Keratinocyte (primary cell): ENCODE measurements at places on chromosomes 5 and 9. TPM values are rescaled to one million over a fixed set of nuclear protein-coding genes. Genes with fewer than 3 reads are reported as not detected.

- DNase-seq = peak; percentile 13
Measured at GRCh38 chr5:150410524-150411244, 2.0 kb downstream of the CD74 start.

The HK3 gene
- polyA plus RNA-seq = not detected in 3 replicates

GRCh38 chr5:74392711-74393351 is 247.7 kb downstream of the ENC1 start:
- no peak for DNase-seq

GRCh38 chr9:127569886-127570401 is 42.1 kb upstream of the STXBP1 start:
- DNase-seq = no peak

The PDLIM4 gene
- polyA plus RNA-seq = 38.3 to 81.8 TPM (median 79.3 TPM) in 3 replicates

DNA sequence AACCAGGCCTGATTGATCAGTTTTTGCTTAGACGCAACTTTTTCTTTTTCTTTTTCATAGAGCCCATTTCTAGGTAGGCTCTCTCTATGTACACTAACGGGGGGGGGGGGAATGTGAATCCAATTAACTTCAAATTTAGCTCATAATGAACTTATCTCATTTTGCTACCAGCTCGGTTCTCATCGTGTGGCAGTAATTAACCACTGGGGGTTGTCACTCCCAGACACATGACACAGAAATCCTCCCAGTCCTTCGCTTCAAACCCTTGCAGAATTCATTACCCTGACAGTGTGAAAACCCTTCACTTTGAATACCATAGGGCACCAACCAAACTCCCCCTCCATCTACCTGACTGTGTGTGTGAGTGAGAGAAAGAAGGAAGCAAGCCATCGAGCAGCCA is 144.2 kb downstream of the PAX5 start:
- no peak for DNase-seq

DNA sequence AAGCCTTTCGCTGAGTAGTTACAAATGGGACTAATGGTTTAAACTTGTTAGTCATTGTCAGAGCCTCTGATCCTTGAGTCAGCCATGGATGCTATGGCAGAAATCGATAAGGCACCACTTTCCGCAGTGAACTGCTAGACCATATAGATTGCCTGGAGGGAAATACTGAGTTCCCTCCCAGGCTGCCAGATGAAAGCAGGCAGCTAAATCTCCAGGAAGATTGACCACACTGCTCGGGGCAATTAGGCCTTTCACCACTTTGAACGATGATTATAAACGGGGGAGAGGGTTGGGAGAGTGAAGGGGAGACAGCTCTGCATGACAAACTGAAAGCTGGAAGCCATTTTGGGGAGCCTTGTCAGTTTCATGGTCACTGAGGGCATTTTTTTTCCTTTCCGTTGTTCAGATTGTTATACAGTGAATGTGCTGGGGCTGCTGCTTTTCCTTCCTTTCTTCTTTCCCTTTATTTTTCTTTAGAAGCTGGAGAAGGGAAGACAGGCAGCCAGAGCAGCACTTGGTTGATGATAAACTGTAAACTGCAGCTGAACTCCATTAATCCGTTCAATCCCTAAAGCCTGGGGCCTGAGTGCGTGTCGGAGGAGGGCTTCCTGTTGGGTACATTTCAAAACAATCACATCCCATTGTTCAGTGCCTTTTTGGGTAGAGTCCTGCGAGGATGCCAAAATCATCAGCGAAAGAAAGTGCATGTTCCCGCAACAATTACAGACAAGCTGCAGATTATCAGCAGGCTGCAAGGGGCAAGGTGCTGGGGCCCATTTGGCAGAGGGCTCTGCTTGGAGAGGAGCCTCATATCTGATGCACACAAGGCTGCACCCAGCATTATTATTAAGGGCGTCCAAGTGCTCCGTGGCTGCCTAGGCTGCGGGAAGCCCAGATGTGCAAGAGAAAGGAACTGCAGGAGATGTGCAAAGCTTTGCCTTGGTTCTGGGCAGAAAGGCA is 308.4 kb downstream of the PSAT1 start:
- DNase-seq = no peak

- no peak for DNase-seq
Measured at GRCh38 chr9:73919712-73920111, 577.4 kb upstream of the RORB start.

- DNase-seq = peak; percentile 52
Measured at GRCh38 chr5:150780187-150780692, 1.7 kb downstream of the SMIM3 start.

The HAPLN1 gene
- not detected in 3 replicates for polyA plus RNA-seq

DNA sequence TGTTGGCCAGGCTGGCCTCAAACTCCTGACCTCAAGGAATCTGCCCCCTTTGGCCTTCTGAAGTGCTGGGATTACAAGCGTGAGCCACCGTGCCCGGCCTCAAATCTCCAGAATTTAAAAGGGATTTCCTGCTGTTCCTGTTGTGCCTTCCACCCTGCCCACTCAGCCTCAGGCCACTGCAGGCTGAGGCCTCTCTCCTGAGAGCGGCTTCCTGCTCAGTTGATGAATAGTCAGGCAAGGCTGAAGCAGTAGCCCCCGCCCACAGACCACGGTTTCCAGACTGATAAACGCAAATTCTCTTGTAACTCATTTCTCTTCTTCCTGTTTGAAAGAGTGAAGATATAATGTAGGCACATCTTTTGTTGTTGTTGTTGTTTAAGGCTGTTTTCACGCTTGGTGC is 127.0 kb upstream of the PLCXD3 start:
- no peak for DNase-seq

The PCDHB15 gene
- polyA plus RNA-seq = 0.03 to 0.31 TPM (median 0.09 TPM) in 3 replicates

GRCh38 chr5:6780802-6781391 is 67.7 kb downstream of the TENT4A start:
- DNase-seq = no peak

DNA sequence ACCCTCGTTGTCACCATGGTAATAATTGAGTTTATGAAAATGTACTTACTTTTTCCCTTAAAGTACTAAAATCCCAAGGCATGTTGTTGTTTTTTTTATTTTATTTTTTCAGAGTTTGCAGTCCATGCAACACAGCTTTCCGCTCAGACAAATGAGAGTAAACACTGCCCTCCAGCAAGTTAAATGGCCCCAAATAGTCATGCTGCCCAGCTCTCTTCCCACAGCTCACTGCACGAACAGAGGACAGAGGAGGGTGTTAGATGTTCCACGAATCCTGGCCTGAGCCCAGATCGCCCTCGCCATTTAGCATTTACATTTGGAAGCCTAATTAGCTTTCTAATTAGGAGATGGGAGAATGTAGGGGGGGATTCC is 1.9 kb downstream of the NIM1K start:
- DNase-seq = no peak

DNA sequence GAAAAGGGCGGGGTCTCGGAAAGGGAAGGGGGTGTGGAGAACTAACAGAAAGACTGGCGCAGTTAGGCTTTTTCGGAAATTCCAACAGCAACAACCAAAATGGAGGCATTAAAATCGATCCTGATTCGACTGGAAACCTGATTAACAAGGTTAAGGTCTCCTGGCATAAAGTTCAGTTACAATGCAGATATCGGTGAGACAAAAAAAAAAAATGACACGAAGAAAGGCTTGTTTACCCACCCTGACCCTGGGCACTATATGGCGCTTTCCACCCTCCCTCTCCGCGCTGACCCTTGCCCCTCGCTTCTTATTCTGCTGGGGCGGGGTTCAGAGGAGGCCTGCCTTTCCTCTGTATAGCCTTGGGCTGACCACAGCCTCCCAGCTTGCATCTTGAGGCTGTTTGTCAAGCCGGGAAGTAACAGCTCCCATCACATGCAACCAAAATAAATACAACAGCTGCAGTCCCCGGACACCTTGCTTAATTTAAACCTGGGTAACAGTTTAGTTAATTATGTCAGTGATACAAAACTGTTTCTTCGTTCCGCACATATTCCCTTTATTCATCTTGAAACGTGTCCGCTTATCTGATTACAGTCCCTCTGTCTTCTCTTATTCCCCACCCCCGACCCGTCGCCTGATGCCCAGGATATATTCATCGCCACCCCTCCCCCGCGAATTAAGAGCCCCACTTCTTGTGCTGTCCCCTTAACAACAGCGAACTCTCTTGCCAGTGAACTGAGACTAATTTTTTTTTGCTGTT is 795 bp upstream of the PJA2 start:
- no peak for DNase-seq

DNA sequence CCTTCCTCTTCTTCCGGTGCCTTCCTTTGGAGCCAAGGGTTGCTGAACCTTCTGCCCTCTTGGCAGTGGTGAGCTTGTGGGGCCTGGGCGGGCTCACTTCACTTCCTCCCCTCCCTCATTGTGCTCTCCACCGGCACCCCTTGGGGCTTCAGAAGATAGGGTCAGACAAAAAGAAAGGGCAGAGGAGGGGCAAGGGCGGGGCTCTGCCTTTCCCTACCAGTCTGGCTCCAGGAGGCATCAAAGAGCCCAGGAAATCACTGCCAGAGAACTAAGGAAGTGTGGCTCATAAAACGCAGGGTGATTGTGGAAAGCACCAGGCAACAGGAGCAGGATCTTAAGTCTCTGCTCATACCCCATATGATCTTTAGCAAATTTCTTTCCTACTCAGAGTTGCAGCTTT is 34.8 kb downstream of the ACOT12 start:
- DNase-seq = no peak

DNA sequence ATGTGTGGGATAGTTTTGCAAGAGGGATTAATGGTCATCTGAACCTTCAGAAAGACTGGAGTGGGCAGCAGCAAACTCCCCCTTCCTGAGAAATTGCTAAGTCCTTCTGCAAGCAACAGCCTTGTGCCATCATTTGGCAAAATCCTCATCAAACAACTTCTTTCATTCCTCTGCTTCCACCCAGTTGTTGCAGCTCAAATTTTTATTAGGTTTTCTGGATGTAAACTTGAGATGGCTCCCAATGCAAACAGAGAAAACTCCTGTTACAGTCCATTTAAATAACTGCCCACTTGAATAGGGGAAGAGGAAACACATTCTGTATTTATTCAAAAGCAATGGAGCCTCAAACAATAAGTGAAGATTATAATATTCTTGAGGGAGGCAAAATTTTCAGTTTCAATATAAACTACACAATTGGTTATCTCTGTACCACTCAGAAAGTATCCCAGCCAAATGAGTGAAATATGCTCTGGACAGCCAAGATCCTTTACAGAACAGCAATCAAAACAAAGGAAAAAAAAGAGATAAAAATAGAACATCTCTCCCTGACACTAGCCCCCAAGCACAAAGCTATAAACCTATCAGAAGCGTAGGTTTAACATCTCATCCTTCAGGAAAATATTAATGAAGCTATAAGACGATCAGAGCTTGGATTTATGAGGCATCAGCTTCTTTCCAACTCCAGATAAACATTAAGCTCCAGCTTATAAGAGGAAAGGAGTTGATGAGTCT is 17.3 kb upstream of the DAP start:
- DNase-seq = no peak

The DIRAS2 gene
- polyA plus RNA-seq = 0.01 TPM in 1 of 3 replicates, not detected in the others

DNA sequence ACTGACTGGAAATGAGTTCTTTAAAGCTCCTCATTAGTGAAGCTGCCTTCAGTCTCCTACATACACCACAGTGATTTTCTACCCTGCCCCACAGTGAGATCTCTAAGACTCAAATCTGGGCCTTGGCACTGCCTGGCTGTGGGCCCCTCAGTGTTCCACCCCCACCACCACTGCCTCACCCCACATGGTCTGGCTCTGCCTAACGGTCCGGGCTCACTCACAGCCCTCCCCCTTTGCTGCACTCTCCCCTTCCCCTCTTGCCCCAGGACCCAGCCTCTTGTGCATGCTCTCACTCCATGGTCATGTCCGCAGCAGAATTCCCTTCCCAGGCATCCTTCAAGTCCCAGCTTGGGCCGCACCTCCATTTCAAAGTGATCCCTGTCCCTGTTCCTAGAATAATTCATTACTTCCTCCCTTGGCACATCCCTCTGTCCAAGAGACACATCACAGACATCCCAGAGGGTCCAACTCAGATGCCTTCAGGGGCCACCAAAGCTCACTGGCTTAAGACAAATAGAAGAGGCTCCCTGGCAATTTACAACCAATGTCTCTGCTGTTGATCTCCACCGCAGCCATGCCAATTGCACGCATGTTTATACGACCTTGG is 56.7 kb downstream of the HRH2 start:
- DNase-seq = no peak

DNA sequence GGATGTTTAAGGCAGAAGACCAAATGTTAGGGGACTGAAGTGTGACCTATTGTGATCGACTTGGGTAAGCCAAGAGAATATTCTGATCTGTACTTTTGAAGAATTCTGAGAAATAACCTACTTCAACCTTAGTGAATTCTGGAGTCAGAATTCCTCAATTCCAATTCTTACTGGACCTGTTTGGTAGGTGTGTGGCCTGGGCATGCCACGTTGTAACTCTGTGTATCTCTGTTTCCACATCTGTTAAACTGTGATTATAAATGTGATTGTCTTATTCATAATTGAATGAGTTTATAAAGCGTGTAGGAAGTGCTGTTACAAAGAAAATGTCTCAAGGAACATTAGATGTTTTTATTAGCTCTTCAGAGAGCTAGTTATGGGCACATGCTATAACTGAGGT is 64.5 kb downstream of the TUSC1 start:
- DNase-seq = no peak

DNA sequence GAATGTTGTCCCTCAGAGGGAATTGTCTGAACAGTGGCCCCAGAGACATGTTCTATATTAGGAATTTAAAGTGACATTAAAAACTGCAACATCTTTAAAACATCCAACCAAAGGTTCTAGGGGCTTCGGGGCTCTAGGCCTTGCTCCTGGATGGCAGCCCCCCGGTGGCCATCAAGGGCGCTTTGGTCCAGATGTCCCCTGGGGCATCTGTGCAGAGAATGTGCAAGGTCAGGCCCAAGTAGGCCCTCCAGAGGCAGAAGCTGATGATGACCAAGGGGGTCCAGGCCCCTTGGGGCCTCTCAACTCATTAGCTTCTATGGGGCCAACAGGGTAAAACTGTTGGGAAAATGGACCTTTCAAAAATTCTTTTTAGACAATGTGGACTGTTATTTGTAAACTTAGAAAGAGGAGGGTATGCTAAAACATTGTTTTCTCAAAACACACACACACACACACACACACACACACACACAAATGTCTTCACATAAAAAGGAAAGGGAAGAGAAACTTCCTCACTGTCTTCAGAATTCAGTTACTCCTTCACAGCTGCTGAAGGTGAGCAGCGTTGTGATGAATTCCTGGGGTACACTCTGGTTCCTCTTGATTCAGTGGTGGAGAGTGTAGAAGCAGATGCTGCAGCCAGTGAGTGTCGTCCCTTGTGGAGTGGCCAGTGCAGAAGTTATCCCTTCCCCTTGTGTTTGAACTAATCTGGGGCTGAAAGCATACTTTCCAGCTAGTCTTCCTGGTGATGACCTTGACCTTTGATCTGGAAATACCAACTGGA is 125.2 kb downstream of the WDR41 start:
- DNase-seq = no peak

- DNase-seq = no peak
Measured at GRCh38 chr5:91352831-91353695, 30.1 kb downstream of the ARRDC3 start.

The SYK gene
- 1.4 to 2.0 TPM (median 1.8 TPM) in 3 replicates for polyA plus RNA-seq
